Stimulated activated CD4-positive, alpha-beta T cell treated with anti-CD3 and anti-CD28 coated beads, TNF-alpha, amount 100 ng/mL, for 4 hours (primary cell): ENCODE measurements at places on chromosomes 12 and 14.

- no peak for DNase-seq
Measured at GRCh38 chr12:78441737-78442453, 422.7 kb upstream of the SYT1 start.

DNA sequence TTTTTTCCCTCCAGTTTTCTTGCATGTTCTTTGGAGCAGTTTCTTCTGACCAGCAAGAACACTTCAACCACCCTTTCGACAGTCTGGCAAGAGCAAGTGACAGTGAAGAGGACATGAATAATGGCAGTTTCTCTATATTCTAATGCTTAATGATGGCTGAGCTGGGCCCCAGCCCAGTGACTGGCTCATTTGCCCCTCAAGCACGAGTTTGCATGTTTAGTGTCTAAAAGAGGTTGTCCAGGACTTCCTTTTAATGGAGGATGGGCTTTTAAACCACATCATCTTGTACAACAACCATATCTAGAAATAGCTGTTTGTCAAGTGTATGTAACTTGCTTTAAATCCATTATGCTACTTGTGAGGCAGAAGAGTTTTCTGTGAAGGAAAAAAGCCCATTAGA, 28.4 kb downstream of the RAD9B start:
- DNase-seq = no peak

GRCh38 chr12:89389755-89390661, 37.7 kb upstream of the DUSP6 start:
- DNase-seq = no peak

DNA sequence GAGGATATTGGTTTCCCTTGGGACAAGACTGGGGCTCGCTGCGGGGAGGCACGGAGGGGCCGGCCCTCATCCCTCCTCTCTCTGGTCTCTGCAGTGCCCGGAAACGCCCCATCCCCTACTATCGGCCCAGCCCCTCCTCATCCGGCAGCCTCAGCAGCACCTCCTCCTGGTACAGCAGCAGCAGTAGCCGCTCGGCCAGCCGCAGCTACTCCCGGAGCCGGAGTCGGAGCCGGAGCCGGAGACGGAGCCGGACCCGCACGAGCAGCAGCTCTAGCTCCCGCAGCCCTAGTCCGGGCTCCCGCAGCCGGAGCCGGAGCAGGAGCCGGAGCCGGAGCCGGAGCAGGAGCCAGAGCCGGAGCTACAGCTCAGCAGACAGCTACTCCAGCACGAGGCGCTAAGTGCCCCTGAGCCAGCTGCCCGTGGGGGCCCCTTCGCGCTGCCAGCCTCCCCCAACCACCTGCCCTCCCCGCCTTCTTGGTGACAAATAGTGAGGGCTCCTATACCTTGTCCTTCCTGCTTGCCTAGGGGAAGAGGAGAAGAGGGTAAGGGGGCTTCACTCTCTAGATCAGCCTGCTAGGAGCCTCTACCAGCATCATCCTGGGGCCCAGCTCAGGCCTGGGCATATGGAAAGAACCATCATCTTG, 22.2 kb upstream of the HSPB8 start:
- DNase-seq = no peak

DNA sequence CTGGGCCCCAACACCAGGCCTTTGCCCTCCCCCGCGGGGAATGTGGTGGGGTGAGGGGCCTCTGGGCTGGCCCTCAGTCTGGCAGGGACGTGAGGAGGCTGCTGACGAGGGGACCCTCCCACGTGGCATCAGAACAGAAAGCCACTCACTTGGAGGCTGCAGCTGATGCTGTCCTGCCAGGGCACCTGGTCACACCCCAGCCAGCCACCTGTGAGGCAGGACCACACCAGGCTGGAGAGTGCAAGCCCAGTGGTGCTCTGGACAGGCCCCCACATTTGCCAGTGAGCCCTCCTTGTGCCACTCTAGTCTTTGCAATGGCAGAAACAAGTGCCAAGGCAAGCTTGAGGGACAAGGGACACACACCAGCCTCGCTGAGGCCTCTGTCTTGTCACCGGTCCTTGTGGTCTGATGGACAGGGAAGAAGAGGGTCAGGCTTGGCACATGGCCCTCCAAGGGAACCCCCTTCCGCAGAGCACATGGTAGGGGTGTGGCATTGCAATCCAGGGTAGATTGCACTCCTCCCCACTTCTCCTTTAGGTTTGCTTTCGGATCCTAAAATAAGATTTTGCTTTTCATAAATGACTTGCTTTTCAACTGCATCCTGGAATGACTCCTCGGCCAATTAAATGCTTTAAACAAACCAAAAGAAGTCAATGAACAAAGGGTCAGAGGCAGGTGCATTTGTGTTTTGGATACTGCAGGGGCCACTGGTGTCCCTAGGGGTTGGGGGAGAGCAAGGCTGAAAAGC, 53.7 kb downstream of the CCDC88C start:
- no peak for DNase-seq

DNA sequence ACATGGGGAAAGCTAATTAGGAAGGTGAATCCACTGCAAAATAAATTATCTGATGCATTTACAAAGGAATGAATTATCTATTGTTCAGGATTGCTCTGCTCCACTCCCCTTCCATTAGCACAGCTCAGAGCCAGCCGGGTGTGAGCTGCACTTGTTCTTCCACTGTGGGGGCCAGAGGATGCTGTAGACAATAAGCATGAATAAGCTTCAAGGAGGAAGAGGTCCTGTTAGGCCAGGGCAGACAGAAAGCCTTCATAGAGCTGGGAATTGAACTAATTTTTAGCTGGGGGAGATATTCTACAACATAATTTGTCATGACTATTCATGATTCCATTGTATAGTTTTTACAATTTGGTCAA, 137.6 kb upstream of the MAX start:
- no peak for DNase-seq

GRCh38 chr14:89452281-89452680, 35.2 kb upstream of the FOXN3 start:
- DNase-seq = no peak

DNA sequence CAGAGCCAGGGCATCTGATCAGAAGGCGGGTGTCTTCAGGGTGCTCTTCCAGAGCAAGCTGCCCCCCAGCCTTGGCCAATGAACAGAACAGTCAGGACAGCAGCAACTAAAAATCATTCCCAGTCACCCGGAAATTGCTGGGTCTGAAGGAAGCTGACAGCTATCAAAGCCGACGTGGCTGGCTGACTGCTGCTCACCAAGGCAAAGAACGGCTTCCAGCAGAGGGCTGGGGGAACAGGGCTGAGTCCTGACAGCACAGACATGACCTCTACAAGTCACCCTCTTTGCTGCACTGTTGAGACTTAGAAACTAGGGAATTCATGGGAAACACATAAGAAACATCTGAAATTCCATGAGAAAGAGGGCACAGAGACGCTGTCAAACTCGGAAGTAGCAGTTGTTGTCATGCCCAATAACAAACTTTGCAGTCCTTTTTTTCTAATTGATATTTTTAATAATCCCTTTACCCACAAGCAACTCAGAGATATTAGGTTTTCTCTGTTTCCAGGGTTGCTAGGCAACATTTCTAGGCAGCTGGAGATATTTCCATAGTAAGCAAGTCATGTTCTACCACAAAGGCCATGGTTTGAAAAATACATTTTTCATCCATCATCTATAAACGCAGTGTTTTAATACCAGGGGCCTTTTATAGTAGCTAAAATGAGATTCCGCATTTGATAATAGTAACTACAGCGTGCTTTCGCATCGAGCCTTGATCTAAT, 365.2 kb downstream of the SEC23A start:
- no peak for DNase-seq
